Osteocyte (in vitro differentiated cells): ENCODE measurements at places on chromosomes 11 and 22.

DNA sequence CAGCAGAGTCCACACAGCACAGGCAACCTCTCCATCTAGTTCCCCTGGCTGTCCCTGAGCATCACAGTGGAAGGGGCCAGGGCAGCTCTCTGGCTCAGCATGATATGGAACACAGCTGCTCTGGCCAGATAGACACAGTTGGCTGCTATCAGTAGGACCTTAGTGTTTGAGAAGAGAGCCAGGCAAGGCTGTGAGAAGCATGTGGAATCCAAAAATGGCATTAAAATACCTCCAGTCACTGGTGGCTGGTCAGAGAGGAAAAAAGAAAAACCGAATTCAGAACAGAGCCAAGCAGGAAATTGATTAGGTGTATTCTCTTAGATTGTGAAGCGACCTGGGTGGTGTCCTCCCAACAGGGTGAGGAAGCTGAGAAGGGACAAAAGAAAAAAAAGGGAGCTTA lies 27.9 kb downstream of the SERPINH1 start:
- DNase-seq: no peak

DNA sequence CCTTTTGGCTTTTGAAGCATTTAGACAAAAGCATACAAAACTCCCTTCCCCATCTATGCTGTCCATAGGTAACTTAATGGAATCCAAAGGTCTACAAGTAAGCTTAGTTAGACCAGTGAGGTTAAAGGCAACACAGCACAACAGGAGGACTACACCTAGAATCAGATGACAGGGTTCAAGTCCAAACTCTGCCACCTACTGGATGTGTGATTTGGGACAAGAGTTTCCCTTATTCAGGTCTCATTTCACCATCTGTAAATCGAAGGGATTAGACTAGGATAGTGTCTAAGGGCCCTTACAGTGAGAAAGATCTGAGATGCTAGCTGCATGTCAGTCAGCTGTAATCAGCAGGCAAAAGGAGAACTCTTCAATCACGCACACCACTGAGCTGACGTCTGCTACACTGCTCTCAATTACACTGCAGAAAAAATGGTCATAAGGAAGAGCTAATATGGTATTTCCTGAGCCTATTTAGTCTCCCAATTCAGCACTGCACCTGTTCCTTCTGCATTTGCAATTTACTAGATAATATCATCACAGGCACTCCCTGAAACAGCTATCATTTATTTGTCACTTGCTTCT lies 82.2 kb downstream of the SERGEF start:
- no peak for DNase-seq

GRCh38 chr11:125005491-125005890 lies 51.5 kb downstream of the CCDC15 start:
- DNase-seq: no peak

GRCh38 chr11:114890038-114890437 lies 211.7 kb downstream of the NXPE2 start:
- DNase-seq: no peak

GRCh38 chr11:96137373-96137772 lies 205.6 kb downstream of the MAML2 start:
- DNase-seq: no peak

DNA sequence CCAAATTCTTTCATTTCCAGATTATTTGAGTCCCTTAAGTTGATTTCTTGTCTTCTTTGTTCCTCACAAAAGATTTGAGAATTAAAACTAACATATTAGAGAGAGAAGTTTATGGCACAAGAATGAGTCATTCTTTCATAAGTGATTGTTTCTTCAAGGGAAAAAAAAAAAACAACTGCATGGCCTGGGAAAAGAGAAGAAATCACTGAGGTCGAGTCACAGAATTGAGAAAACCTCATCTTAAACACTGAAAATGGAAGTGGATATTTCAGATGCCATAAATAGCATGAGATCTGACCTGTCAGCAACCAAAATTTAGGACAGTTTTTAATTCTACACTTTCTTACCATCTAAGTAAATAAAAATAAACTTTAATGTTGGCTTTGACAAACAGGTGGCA lies 87.2 kb downstream of the CWF19L2 start:
- DNase-seq: no peak

- DNase-seq: peak; percentile 42
These were observed 563.9 kb upstream of the B3GAT1 start for GRCh38 chr11:134975866-134976376.

GRCh38 chr11:32881286-32881685 lies 11.3 kb upstream of the QSER1 start:
- DNase-seq: no peak

DNA sequence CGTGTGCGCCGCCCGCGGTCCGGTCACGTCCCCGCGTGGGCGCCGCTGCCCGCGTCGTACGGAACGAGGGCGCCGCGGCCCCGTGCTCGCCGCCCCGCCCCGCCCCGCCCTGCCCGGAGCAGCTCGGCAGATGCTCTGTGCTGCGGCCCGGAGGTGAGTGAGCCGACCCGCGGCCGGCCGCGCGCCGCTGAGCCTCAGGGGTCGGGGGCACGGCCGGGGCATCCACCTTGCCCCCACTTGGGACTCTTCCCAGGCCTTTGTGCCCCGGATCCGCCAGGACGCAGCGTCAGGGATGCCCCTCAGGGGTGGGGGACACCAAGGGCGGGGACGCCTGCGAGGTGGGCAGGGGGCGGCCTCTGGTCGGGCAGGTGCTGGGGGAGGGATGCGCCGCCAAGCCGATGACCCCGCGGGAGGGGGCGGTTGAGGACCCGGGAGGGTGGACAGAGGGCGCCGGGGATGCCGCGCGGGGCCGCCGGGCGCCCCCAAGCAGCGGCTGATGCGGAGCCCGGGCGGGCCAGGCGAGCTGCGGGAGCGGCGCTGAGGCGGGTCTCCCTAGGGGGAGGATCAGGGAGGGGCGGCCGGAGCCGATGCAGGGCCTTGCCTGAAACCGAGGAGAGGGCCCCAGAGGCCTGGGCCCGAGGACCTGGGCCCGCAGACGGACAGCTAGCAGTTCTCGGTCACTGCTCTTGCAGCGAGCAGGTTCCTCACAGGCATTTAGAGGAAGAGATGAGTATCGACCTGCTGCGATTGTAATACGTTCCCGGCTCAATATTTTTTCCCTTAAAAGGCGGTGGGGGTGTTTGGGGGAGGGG lies at the start of gene GNAZ:
GNAZ (plus strand) TSS at position 102 of the 812 bp plus-strand sequence. CDS start 25,177 bp downstream, outside the sequence.
- DNase-seq: no peak

GRCh38 chr11:84232511-84232910 lies 946.3 kb upstream of the CCDC90B start:
- no peak for DNase-seq

GRCh38 chr11:77140231-77140851 lies 12.3 kb downstream of the MYO7A start:
- DNase-seq: no peak

DNA sequence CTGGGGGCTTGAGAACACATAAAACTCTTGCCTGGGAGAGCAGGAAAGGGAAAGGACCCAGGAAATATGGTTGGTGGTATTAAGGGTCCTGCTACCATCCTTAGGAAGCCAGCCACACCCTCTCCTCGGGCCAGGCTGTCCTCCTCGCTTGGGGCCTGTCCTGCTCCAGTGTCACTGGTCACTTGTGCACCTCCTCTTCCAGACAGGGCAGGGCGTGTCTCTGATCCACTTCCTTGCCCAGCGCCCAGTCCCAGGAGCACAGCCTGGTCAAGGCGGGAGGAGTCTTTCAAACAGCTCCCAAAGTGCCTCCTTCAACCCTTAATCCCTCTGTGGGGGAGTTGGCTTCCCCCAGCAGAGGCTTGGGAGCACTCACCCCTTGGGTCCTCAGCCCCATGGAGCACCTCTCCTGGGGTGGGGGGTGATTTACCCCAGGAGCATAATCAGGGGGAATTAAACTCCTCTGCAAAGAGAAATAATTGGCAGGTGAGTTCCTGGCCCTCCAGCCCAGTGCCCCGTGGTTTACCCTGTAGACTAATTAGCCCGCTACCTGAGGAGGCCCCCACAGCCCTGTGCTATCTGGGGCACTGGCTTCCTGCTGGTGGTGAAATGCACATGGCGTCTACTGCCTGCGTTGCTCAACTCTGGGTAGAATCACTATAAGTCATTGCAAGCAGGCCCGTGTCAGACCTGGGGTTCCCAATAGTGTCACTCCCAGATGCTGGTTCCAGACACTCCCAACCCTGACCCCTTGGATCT lies 8.0 kb downstream of the TMPRSS6 start:
- DNase-seq: no peak

DNA sequence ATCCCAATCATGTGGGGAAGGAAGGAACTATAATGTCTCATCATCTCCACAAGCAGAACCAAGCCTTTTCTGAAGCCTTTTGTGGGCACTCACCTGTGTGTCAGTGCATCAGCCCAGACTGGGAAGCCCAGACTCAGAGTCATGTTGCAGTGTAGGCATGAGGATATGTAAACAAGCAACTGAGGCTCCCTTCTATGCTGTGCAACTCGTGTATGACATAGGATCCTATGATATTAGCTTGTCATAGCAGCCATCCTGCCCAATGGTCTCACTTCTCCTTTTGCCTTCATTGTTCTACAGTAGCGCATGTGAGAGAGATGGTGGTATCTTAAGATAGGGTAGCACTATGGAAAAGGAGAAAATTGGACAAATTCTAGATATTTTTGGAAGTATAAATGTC lies 103.4 kb upstream of the OLFML1 start:
- DNase-seq: no peak

GRCh38 chr11:115959081-115959486 lies 454.9 kb upstream of the CADM1 start:
- DNase-seq: no peak

- DNase-seq: no peak
These were observed 24.7 kb upstream of the IL17RA start for GRCh38 chr22:17060126-17060525.

- no peak for DNase-seq
These were observed 327.6 kb upstream of the CCDC90B start for GRCh38 chr11:83613767-83614121.

DNA sequence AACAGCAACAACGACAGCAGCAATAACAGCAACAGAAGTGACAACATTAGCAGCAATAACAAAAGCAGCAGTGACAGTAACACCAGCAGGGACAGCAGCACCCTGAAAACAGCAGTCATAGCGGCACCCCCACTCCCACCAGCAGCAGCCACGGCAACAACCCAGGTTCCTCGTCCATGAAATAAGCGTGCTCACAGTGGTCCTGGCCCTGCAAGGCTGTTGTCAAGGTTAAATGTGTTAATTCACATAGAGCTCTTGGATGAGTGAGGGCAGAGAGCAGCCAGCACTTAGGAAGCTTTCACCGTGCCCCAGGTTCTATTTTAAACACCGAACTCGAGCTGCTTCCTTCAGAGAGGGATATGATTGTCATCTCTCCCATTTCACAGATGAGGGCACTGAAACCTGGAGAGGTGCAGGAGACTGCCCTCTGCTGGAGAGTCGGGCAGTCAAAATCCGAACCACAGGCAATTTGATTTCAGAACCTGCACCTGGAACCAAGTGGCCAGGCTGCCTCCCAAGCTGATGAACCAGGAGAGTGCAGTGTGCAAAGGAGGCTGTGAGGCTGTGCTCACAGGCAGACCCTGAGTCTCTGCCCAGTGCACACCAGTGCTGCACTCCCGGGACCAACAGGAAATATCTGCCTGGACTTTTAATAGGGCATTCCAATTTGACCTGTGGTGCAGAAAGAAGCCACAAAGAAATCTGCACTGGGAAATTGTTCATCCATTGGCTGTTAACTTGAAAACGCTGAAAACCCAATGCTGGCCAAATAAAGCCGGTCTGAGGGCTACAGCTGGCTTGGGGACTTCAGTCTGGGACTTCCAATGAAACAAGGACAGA lies 22.9 kb upstream of the FGF3 start:
- DNase-seq: no peak

- DNase-seq: no peak
These were observed 29.5 kb downstream of the TRIOBP start for GRCh38 chr22:37726241-37726887.

DNA sequence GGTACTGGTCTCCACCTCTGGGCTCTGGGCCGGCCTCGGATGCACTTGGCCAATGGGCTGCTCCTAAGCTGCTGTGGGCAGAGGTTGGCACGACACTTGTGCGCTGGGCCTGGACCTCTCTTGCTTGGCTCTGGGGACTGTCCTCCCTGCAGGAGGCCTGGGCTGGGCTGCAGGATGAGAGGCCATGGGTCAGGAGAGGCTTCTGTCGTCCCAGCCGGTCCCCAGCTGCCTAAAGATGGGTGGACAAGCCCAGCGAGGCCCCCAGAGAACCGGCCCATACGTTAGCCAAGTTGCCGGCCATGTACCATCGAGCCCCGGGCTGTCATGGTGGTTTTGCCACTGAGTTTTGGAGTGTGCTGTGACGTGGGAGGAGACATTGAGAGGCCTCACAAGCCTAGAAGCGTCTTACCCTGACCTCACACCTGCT lies 1.6 kb upstream of the CCDC188 start:
- no peak for DNase-seq

GRCh38 chr22:46507451-46508425 lies 29.7 kb downstream of the CELSR1 start:
- DNase-seq: no peak

- DNase-seq: no peak
These were observed 47.9 kb upstream of the ADORA2A start for GRCh38 chr22:24379536-24379935.

DNA sequence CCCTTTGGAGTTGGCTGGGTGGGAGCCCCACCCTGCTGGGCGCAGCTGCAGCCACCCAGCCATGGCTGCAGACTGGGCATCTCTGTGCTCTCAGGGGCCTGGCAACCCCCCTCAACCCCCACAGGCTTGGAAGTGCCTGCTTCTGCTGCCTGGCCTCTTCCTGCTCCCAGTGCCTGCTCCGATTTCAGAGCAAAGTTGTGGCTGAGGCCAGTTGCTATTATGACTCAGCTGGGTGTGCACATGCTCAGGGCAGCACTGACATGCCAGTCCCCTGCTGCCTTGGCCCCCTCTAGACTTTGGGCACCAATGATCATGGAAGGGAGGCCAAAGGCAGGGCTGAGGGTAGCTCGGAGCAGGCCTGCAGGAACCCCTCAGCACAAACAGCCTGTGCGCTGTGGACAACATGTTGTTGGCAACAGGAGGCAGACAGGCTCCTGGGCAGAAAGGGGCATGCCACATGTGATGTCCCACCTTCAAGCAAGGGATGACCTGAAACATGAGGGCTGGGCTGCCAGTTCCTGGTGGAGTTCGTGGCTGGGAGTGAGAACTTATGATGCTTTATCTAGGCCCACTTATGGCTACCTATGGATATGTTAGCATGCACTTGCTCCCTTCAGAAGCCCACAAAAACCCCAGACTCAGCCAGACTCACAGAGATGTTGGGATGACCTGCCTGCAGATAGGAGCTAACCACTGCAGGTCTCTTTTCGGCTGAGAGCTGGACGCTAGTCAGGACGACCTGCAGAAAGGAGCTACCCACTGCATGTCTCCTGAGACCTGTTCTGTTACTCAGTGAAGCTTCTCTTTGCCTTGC lies 96.4 kb upstream of the AMOTL1 start:
- peak; percentile 82 for DNase-seq

- no peak for DNase-seq
These were observed 534.2 kb upstream of the ANO5 start for GRCh38 chr11:21658654-21659193.

GRCh38 chr11:131962818-131963217 lies 592.4 kb downstream of the NTM start:
- no peak for DNase-seq

DNA sequence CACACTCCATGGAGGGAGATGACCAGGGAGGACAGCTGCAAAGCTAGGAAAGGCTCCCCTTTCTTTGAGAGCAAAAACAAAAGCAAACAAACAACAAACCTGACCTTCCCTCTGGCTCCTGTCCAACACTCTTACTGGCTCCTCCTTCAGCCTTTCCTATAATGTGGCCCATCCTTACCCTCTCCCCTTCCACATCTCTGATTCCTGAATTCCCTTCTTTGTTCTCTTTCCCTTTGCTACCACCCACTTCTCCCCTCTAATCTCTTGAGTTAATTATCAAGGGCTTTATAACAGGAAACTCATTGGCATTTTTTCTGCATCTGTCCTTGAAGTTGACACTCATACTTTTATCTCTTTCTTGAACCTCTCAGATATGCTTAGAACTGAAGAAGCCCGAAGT lies 56.3 kb downstream of the ZNF280B start:
- no peak for DNase-seq
